ENCODE measurements at places on chromosomes 3 and 15.

DNA sequence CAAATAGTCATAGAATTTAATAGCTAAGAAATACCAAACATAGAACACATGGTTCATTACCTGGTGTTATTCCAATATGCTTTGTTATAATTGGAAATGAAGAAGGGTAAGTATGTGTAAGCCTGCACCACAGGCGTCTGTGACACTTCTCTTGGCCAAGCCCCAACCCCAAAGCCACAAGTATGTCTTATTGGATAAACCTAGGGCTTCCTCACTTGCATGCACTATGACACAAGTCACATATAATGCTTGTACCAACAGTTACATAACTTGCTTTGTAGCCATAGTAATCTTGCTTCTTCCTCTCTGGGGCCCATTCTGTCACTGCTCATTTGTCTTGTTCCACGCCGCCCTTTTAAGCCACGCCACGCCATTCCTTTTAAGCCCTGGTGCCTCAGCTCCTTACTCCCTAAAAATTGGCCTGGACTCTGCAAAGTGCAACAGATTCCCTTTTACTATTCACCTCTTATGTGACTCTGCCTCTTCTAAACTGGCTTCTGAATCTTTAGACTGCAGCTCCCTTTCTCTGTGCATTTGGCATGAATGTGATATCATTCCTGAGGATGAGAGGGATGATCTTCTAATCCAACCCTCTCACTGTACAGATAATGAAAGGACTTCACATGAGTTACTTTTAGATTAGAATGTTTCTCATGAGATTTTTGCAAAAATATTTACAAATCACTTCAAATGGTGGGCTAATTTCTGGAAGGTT is 48.1 kb upstream of the EPHA3 start:
- DNase-seq: no peak

DNA sequence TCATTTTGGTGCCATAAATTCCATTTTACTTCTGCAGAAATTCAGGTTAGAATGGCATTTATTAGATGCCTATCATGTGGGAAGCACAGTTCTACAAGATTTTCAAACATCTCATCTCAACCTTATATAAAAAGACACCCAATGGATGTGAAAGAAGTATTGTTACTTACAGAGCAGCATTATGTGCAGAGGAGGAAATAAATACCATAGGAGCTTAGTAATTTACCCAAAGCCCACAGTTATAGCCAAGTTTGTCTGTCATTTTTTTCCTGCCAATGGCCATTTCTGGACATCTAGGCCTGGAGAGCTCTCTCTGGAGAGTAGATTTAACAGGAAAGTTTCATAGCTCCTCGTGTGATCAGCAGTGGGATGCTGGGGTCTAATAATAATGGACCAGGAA is 659.4 kb upstream of the NAALADL2 start:
- no peak for DNase-seq

DNA sequence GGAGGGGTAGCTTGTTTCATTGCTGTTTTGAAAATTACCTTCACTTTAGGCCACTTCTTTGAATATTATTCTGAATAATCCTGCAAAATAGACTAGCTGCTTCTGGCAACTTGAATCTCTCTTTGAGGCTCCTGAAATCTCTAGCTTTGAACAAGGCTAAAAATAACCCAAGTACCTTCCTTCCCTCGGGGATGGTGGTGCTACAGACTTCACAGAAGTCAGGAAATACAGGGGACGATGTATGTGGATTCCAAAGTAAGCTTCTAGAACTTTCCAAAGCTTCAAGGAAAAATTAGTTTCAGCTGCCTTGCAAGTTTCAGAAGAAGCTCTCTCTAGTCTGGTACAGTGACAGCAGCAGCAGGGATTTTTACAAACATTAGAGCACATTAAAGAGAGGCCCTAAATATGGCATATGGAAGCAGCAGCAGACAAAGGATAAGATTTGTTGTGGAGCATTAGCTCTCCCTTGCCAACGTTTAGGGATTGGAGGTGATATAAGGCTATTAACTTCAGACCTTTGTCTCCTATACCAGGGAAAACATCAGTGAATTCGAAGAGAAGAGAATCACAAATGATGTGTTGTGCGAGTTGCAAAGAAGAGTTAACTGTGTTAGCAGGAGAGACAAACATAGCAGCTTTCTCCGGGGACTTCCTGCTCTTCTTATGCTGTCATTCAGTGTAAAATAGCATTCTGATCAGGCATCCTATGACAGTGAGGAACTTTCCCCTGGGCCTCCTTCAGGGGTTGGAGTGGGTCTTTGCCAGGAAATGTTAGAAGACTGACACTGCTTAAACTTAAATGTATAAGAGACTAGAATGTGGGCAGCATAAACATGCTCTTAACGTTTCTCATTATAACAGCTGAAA is 783.0 kb upstream of the ARPP21 start:
- no peak for DNase-seq

GRCh38 chr3:41404582-41404981 is 205.3 kb downstream of the CTNNB1 start:
- no peak for DNase-seq

DNA sequence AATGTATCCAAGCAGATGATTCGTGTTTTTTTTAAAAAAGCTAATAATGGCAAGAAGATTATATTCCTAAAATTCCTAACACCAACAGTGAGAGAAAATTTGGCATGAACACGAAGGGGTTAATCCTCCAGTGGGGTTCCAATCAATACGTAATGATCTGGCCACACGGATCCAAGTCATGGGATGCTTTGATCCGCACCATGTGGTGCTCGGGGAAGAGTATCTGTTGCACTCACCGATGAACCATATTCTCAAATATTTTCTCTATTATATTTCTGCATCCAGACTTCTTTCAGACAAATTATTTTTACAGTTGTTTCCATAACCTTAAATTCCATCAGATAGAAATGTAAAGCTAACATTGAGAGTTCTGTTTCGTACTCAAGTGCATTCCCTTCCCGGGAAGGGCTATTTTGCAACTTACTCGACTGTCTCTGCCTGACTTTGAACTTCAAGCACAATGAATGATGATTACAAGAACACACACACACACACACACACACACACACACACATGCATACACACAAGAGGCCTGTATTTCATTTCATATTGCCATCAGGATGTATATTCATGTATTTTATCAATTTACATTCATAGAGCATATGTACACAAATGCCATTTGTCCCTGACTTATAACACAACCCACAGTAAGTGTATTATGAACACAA is 567.2 kb downstream of the FOXP1 start:
- DNase-seq: no peak

DNA sequence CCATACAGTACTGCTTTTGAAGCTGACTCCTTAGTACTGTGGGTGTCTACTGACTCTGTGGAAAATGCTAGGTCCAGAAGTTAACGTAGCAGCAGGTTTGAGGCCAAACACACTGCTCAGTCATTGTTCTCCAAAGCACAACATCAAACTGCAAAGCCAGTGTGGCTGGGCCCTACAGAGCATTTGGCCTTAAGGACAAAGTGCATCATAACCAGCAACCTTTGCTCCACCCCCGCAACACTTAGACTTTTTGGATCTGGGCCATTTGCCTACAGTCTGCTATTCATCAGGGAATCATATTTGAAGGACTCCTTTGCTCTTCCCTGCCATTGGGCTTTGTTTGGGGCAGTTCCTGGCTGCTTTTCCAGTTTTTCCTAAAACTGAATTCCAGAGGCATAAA is 43.1 kb upstream of the ARL6 start:
- DNase-seq: no peak
